ENCODE measurements at places on chromosomes 3 and 15. TPM values are rescaled to one million over a fixed set of nuclear protein-coding genes. Genes with fewer than 3 reads are reported as not detected.

The ROBO2 gene
- not detected for total RNA-seq

GRCh38 chr15:67833710-67834511 is 5.9 kb downstream of the RNU6-1 start:
- H3K27ac ChIP-seq: no peak overlapping the region
- peaks cover 51% of the 10 kb centered on the region for H3K27me3 ChIP-seq
- H3K4me1 ChIP-seq: peaks cover 21% of the 10 kb centered on the region
- peak overlapping the region; percentile 80 for H3K4me3 ChIP-seq

GRCh38 chr3:106570426-106570825 is 701.6 kb upstream of the CBLB start:
- peaks cover 6% of the 10 kb centered on the region for H3K4me1 ChIP-seq
- no peak overlapping the region for H3K4me3 ChIP-seq
- DNase-seq: no peak
- no peaks in the 10 kb centered on the region for H3K36me3 ChIP-seq
- no peak overlapping the region for H3K27ac ChIP-seq

The ARID3B gene
- total RNA-seq: 105 TPM

The CPLX3 gene
- 1.7 TPM for total RNA-seq
